AG08395 (cell line): ENCODE measurements at places on chromosomes 3 and 15.

GRCh38 chr3:62131620-62132019 lies 241.7 kb downstream of the FEZF2 start:
- DNase-seq, result peak; percentile 23

DNA sequence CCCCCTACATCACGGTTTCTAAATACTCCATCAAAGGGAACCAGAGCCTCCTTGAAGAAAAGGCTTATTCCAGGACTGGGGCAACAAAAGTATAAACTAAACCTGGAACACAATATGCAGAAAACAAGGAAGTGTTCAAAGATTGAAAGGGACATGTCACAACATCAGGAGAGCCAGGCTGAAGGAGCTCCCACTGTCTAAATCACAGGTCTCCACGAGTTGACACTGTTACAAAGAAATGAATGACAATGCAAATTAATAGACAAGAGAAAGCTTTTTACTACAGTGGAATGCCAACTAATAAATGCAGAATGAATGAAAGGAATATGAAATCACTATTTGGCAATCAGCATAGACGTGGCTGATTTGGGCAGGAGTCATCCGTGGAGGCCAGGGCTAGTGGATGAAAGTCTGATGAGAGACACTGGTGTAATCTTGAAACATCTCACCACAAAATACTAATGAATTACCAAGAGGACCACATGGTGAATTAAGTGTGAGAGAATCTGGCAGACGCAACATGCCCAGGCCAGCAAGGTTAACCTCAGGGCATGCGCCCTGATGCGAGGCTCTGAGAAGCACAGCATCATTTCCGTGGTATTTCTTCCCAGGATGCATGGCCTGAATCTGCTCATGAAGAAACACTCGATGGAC lies 123.8 kb upstream of the TJP1 start:
- peak; percentile 62 for DNase-seq

- DNase-seq, result no peak
These were observed 36.9 kb downstream of the GPR171 start for GRCh38 chr3:151166161-151166560.

DNA sequence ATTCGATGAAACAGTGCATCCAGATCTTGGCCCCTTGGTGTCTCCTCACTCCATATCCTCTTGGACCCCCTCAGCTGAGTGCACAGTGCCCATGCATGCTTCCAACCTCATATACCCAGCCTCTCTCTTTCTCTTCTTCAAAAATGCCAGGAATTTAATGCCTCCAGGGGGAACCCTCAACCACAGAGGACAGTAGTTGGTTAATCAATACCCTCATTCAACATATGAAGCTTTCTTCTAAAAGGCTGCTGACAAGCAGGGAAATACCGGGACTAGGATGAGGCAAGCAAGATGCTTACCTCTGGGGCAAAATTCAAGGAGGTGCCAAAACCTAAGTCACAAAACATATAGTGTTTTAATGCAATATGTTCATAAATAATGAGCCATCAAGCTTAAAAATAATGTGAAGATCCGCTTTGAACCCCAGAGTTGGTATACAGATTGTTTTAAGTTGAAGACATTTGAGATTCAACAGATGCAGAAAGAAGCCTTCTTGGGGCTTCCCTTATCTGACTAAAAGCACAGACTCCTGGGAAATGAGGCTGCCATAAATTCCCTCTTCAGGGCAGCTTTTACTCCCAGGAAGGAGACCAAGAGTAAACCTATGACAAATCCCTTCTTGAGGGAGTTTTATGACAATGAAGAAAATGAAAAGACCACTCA lies 48.2 kb upstream of the FHIT start:
- no peak for DNase-seq

- DNase-seq, result peak; percentile 73
These were observed 6.7 kb downstream of the TNFSF10 start for GRCh38 chr3:172516318-172517214.

GRCh38 chr3:72475258-72476138 lies 372.7 kb downstream of the SHQ1 start:
- no peak for DNase-seq

DNA sequence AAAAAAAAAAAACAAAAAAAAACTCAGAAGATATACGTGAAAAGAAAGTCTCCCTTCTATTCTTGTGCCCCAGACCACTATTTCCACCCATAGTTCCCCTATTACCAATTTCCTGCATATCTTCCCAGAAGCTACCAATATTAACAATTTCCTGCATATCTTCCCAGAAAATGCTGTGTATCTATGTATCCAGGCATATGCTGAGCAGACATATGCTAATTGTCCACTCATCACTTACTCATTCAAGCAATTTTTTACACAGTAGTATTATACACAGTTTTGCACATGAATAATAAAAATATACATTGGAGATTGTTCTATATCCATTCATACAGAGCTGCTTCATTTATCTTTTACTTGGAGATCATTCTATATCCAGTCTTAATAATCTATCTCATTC lies 12.6 kb upstream of the SLMAP start:
- no peak for DNase-seq

GRCh38 chr15:96595951-96596350 lies 265.5 kb downstream of the NR2F2 start:
- no peak for DNase-seq

GRCh38 chr15:74227968-74228722 lies 8.0 kb upstream of the CCDC33 start:
- DNase-seq, result no peak

DNA sequence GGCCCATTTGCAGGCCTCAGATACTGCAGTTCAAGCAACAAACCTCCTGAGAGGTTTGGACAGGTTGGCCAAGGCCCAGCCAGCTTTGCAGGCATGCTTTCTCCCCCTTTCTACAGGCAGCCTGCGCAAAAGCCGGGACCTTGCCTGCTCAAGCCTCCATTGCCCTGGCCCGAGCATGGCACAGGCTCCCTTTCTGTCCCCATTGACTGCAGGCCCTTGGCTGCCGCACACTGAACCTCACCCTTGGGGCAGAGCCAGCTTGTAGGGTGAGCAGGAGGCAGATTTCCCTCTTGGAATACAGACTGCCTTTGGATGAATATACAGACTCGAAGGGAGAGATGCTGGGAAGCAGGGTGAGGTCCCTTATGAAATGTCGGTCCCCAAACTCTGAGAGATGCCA lies 461.7 kb upstream of the PROK2 start:
- DNase-seq, result no peak

DNA sequence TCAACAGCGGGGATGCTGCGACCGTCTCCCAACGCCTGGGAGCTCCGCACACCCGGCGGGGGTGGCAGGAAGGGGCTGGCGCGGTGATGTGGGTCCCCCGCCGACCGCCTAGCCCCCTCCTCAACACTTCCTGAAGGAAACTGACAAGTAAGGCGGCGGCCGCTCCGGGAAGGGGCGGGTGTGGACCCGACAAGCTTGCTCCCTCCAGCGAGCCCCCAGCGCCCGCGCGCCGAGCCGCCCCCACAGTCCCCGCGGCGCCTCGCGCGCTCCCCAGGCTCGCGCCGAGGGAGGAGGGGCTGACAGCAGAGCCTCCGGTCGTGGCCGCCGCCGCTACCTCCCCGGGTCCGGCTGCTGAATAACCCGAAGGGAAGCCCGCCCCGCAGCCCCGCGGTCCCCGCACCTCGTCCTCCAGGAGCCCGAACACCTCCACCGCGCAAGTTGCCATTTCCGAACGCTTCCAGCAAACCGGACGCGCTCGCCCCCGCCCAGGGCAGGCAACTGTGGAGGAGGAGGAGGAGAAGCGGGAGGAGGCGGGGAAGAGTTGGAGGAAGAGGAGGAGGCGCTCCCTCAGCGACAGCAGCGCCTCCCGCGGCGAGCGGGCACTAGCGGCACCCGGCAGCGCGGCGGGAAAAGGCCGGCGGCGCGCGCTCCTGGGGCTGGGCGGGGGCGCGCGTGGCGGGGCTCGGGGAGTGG lies at the start of gene NEDD4:
Gene NEDD4, minus strand, starts transcription at position 502 of the 693 bp plus-strand sequence. Its CDS starts 57 bp downstream, at position 445.
- peak; percentile 91 for DNase-seq

DNA sequence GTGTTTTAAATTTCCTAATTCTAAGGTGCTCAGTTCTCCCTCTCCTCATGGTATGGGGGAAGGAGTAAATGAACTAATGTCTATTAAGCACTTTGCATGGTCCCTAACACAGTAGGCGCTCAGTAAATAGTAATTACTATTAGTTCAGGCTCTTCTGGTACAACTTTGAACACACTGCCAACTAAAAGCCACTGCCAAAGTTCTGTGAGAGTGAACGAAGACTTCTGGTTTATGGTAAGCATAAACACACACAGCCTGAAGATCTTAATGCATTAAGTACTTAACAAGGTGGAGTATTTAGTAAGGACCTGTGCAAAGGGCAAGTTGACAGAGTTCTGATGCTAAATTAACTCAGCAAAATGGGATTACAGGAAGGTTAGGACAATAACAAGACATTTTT lies 24.7 kb downstream of the RARB start:
- no peak for DNase-seq

DNA sequence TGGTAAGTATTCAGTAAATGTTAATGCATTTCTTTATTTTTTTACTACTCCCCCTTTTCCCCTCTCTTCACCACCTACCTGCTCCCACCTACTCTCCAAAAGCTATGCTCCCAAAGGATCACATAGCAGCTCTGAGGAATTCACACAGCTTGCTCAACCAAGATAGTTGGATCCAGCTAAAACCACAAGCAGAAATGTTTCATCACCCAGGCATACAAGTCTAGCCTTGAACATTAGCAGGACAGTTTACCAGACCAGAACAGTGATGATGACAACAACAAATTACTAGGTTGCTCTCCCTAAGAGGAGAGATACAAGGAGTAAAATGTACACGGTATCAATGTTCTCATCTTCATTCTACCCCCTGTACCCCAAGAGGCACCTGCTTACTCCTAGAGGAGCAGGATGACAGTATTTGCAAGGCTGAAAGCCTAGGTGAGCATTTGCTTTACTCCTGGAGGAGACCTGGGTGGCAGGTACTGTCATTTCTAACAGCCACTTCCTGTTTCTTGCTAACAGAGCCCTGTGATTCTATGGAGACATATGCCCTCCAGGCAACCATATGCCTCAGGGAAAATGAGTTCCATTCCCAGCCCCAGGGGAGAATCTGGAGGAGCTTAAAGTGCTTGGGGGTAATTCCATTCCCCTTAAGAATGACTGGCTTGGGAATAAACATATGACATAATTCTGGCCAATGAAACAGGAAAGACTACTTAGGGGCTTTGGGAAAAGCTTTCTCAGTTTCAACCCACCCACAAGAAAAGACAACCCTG lies 237.5 kb downstream of the NTRK3 start:
- DNase-seq, result peak; percentile 79

- DNase-seq, result no peak
These were observed 76.3 kb upstream of the FAM98B start for GRCh38 chr15:38377636-38378035.

GRCh38 chr3:3798631-3799113 lies 559 bp upstream of the LRRN1 start:
- no peak for DNase-seq

DNA sequence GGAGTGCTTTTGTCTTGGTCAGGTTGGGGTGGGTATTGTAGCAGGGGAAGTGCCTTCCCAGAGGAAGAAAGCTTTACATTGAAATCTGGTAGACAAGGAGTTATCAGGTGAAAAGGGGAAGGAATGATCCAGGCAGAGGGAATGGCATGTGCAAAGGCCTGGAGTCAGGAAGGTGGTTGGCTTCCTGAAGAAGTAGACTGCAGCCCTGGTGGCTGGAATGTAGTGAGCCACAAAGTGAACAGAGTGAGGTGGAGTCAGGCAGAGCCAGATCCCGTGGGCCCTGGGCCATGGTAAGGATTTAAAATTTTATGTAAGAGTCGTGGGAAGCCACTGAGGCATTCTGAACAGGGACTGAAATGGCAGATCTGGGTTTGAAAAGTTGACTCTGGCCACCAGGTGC lies 58.3 kb downstream of the RAB11A start:
- DNase-seq, result no peak

DNA sequence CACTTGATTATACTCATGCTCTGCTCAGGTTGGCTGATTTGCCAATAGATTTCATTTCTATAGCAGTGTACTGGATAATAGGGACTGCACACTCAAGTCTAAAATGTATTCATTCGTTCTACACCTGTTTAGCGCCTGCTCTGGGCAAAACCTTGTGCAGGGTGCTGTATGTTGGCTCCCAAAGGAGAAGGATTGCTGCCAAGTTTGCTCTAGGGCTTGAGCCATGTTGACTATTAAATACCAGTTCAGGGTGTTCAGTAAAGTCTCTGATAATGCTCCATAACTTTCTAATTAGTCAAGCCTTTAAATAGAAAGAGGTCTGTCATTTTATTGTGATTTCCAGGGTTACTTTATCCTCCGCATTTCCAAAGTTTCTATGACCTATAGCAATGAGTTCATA lies 470.2 kb downstream of the MAGI1 start:
- no peak for DNase-seq

GRCh38 chr3:11161666-11162065 lies 7.4 kb downstream of the HRH1 start:
- no peak for DNase-seq

DNA sequence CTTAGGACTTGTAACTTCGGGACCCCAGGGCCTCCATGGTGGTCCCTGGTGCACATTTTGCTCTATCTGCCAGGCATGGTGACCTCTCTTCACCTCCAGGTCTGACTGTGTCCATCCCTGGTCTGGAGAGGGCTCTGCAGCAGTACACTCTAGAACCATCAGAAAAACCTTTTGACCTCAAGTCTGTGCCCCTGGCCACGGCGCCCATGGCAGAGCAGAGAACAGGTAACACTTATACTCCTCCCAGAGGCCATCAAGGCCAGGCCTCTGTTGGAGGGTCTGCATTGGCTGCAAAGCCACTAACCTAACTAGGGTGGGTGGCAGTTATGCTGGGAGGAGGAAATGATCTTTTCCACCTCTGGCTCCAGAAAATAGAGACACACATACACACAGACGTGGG lies 10.3 kb upstream of the HMCES start:
- no peak for DNase-seq

GRCh38 chr3:141237701-141238521 lies 6.3 kb downstream of the PXYLP1 start:
- DNase-seq, result no peak

DNA sequence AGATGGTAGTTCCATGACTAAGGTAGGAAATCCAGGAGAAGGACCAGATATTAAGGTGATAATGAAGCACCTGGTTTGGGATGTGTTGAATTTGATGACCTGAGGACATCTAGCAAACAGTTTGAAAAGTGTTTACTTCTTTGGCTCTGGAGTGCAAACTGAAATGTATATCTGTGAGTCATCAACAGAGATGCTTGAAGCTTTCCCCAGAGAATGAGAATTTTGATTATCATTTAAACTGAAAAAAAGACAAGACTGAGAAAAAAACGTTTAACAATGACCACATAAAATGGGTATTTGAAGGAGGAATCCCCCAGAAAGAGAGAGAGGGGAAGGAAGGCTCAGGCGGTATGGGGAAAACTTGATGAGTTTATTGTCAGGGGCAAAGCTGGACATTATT lies 20.7 kb upstream of the GSK3B start:
- DNase-seq, result no peak

GRCh38 chr3:35647461-35647860 lies 8.1 kb downstream of the ARPP21 start:
- DNase-seq, result no peak

DNA sequence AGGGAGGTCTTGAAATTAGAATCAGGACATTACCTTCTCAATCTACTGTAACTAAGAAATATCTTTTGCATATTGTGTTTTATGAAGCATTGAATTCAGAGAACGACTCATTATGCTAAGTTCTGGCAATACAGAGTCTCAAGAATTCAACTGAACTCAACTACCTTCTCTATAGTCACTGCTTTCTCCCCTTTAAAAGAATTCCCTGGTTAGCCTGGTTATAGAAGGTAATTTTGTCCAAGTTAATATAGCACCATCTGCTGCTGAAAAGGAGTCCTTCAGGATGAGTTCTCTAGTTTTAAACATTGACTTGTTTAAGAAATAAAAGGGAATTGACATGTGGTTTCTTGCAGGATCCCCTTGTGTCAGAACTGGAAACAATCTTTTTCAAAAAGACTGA lies 60.2 kb downstream of the IL16 start:
- peak; percentile 67 for DNase-seq
